ENCODE measurements at places on chromosomes 2 and 18. TPM values are rescaled to one million over a fixed set of nuclear protein-coding genes. Genes with fewer than 3 reads are reported as not detected.
A peak's percentile ranks its signal among the peaks of the same experiment; 100 is the strongest.

DNA sequence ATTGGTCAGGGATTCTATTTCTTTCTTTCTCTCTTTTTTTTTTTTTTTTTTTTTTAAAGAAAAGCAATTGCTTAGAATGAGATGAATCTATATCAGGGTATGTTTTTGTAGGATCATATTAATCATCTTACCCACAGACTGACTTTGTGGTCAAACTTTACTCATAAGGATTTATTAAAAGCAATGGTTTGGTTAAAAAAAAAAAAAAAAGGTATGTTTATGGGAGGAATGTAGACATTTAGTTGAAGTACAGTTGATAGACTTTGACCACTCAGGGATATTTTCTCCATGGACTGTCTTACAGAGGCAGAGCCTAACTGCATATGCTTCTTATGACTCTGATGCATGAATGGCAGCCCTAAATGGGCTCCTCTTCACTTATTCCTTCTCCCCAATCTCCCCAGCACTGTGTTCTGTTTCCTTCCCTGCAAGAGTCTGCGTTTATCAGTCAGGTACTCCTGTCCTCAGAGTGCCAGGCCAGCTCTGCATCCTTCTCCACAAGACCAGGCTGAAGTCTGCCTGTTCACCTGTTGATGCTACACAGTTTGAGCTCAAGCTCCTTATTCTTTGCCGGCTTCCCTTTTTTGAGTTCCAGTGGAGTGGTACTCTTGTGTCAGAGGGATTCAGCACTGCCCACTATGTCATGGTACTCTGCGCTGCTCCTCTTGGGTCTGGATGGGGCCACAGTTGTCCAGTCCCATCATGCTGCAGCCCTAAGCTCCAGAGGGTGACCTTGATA, 24.3 kb downstream of the CRIM1 start:
- no peak for DNase-seq

DNA sequence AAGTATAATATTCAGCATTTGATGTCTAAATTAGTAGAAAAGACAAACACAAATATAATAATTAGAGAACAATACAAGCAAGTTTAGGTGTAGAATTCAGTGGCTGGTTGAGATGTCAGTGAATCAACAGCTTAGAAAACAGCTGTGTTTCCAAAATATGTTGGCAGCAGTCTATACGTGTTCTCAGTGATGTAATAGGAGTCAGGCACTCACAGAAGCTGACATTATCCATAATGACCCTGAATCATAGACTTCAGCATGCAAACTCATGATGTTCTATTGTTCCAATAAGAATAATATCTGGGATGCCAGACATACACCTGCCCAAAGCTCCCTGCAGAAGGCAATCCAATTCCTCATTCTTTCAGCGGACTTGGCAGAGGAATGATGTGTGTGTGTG, 164.7 kb downstream of the SLC8A1 start:
- no peak for DNase-seq

DNA sequence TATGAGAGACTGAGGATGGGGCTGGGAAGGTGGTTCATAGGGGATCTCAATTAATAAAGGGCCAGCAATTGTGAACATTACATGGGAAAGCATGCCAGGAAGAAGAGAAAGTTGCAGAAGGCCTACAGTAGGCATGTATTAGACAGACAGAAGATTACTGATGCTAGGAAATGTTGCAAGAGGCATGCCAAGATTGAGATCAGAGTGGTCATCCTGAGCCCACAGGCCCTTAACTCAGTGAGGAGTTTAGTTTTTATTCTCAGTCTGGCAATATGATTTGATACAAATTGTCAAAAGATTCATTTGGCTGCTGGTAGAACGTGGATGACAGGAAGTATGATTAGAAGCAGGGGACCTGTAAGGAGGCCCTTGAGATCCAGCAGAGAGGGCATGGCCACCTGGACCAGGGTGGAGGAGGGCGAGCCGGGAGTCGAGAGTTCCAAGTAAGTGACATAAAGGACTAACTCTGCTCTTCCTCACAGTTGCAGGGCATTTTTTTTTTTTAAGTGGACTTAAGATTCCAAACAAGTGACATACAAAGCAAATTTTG, 54.9 kb downstream of the EPHA4 start:
- no peak for DNase-seq

DNA sequence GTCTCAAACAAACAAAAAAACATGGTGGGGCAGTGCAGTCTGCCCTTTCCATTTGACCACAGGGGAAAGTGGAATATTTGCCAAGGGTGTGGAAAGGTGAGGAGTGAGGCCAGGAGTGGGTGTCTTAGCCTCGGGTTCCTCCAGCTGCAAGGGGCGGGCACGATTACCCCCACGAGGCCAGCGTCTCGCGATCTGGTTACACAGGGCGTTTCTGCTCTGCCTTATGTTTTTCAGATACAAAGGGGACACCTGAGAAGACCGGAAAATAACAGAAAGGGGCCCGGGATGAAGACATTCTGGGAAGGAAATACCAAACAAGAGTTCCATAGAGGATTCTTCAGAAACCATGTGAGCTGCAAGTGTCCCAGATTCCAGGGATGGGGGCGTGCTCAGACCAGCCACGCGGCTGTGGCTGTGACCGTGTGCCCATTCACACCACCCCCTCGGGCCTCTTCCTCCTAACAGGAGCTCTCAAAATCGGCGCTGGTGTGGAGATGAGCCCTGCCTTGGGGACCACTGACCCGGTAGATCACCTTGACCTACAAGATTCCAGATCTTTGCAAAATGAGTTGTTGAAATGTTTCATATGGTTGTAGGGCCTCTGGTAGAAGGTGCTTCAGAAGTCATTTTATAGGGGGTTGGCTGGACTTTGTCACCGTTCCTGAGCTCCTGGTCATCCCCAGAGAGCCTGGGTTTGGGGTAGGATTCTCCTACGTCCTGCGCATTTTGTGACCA, 34.2 kb downstream of the FAM178B start:
- DNase-seq = no peak

GRCh38 chr2:202127687-202128331, 54.8 kb downstream of the KIAA2012 start:
- DNase-seq = no peak

DNA sequence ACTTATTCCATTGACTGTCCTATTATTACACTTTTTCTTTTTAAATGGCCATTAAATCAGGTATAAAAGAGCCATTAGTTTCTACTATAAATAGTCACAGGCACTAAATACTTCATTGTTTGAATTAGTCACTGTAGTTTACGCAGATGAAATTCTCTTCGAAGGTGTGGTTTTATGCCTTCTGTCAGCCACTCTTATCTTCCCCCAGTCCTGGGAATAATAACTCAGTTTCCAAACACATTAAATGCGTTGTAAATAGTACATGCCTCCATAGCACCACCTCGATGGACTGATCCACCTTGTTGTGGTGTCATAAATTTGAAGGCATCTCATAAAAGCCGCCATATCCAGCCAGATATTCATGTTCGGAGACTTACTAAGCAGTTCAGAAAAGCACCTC, 72.1 kb upstream of the PARD3B start:
- DNase-seq = no peak

GRCh38 chr2:130335226-130335625, 7.5 kb upstream of the IMP4 start:
- DNase-seq = no peak

DNA sequence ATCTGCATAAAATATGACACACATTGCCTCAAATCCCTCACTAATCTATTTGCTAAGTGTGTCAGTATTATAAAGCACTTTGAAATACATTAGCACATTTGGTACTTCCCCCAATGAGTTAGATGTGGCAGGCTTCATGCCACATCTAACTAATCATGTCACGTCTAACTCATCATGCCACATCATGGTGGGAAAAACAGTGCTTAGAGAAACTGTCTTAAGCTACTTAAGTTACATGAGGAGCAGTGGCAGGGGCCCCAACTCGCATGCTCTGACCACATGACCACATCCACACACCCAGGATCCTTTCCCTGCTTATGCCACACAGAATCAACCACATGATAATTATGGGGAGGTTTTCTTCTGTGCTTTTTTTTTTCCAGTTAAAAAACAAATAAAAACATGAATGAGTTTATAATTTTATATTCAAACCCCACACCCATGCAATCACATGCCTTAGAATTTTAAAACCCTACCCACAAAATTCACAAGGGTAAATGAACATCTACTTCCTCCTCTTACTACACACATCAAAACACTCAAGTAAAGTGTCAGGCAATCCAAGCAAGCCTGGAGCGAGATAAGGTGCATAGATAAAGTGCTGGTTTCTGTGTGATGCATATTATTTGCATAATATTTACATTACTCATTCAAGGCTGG, 1.6 kb downstream of the ABCA12 start:
- DNase-seq = no peak

GRCh38 chr2:14123436-14124103, 508.9 kb upstream of the LRATD1 start:
- no peak for DNase-seq

DNA sequence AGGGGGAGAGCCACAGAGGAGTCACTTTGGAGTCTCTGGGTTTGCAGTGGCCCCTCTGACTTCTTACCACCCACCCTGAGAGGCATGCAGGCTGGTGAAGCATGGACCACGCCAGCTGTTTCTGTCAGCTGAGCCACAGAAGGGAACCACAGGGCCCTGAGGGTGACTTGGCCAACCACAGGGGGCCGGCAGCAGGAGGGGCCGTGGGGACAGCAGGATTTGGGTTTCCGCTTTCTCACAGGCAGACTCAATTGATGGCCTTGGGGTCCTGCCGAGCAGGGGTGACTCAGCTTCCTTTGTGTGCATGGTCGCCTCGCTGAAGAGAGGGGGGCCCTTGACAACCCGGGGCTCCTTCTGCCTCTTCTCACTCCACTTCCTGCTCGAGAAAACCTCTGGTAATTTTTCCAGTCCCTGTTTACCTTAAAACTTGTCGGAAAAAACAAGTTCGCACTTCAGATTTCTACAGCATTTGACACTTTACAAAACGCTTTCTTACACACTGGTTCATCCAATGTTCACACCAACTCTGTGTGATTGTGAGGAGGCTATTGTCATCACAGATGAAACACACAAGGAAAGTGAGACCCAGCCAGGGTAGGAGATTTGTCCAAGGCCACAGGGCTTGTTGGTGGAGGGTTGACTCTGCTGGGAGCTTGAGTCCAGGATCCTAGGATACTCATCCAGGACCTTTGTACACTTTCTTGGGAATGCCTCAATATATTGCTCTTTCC, 311.2 kb downstream of the LPIN1 start:
- DNase-seq = peak; percentile 13

GRCh38 chr2:232340171-232340935, 38.2 kb upstream of the ALPP start:
- DNase-seq = no peak

DNA sequence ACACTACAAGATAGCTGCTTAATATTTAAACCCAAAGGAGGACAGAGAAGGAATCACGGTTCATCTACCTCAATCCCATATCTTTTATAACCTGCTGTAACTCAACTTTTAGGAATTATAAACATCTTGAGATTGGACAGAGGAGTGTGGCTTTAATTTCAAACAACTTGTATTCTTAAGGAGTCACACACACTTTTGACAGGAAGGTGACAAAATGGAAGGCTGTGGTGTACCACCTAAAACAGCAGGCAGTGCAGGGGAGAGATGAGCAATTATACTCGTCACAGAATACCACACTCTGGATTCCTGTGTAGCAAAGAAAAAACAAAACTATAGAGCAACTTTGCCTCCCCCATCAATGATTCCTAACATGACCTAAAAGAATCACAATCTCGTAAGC, 194.8 kb downstream of the ZEB2 start:
- no peak for DNase-seq

DNA sequence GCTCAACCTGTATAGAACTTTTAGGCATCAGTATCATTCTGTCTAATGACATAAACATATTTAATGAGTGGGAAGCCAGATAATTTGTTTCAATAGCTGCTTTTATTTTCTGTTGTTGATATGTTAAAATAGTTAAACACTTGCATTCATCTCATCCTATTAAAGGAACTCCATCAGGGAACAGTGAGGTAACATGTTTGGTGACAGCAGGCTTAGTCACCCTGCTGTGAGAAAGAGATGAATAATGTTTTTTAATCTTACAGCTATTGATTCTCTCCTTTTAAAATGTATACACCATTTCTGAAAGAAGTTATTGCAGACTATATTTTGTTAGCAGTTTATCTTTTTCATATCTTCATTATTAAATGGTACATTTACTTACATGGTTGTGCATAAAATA, 123.3 kb upstream of the CWC22 start:
- no peak for DNase-seq

GRCh38 chr2:111172666-111173065, 52.0 kb downstream of the BCL2L11 start:
- no peak for DNase-seq

DNA sequence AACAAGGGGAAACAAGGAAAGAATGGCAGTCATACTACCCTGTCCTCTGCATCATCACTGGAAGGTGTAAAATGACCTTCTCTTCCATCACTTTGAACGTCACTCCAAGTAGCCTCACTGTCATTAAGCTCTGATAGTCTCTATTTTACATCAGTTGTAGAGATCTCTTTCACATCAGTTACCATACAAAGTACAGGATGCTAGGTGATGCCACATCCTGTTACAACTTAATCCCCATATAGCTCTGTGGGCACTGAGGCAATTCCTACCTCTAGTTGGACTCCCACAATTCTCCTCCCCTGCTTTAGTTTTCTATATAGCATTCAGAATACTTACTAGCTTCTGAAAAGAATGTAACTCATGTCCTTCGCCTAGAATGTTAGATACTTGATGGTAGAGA, 55.1 kb upstream of the TTC27 start:
- no peak for DNase-seq

GRCh38 chr2:225779829-225780228, 380.3 kb downstream of the NYAP2 start:
- no peak for DNase-seq

GRCh38 chr18:12327510-12328178, 19.6 kb downstream of the TUBB6 start:
- peak; percentile 90 for DNase-seq

GRCh38 chr2:20490300-20491181, 43.7 kb downstream of the RHOB start:
- DNase-seq = no peak

GRCh38 chr2:168964251-168964807, 63.2 kb downstream of the G6PC2 start:
- no peak for DNase-seq

DNA sequence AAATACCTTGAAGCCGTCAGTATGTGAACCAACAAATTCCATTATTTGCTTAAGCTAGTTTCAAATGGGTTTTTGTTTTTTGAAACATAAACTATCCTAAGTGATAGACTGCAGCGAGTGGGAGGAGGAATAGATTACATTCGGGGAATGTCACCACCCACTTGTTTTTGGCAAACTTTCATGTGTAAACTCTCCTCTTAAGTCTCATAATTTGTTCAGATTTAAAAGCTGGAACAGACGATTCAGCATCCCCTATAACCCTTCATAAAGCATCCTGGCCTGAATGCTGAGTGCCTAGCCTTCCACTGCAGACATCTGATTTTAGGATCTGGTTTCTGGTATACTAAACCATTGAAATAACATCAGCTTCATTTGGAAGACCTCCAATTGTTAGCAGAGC, 51.0 kb downstream of the CPO start:
- DNase-seq = no peak

- DNase-seq = no peak
Measured at GRCh38 chr18:26088487-26088886, 1.9 kb downstream of the SS18 start.

Gene DCDC2C
- total RNA-seq = not detected

Gene TMEM163
- total RNA-seq = 0.14 TPM

Gene CNGA3
- not detected for total RNA-seq

Gene TBR1
- 0.37 TPM for total RNA-seq

Gene INHBB
- total RNA-seq = 0.07 TPM

Gene UGT1A5
- total RNA-seq = not detected

Gene FZD7
- 103 TPM for total RNA-seq

Gene PAIP2B
- 3.7 TPM for total RNA-seq

Data from H7 (cell line).